ENCODE measurements at places on chromosomes 11 and 22.
A peak's percentile ranks its signal among the peaks of the same experiment; 100 is the strongest.

GRCh38 chr11:31805037-31805628 is 6.0 kb downstream of the PAX6 start:
- no peak for DNase-seq

GRCh38 chr11:88292171-88292843 is 45.2 kb downstream of the CTSC start:
- no peak for DNase-seq

DNA sequence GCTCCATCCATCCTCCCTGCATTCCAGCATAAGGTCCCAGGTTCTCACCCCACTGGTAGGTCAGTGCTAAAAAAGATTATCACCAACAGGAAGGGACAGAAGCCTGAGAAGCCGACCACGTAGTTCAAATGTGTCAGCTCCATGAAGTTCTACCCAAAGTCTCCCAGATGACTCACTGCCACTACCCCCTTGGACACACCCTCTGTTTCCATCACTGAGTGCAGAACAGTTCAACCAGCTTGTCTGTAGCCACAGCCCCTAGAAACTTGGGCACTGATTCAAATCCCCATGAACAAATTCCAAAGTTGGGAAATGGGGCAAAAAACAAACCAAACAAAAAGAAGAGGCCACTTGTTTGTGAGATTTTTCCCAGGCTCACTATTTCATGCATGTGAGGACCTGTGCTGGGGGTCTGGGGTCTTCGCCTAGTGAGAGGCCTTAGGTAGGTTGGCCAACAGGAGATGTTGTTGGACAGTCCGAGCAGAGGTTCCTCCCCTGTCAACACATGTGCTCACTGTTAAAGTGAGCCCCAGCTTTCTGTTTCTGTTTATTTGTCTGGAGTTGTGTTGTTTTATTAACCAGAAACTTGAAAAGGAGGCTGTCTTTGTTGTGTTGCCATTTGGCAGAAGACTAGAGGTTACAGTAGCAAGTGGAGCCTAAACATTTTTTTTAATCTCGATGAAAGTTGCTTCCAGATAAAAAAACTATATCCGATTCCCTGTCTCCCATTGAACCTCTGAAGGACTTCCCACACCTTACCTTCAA is 24.2 kb upstream of the FLI1 start:
- DNase-seq = no peak

DNA sequence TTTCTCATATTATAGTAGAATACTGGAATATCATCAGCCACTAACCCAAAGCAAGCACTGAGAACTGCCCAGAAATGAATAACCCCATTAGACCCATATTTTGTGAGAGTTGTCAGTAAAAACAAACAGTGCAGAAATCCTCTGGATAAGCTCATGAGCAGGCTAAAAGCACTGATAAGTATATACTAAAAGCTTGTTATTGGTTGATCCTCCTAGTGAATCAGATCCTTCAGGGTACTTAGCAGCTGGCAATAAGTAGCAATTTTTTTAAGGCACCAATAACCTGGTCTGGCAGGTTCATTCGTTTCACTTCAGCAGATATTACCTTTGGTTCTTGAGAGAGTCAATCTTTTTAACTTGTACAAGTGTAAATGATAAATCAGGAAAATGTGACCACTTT is 1.2 kb downstream of the NOX4 start:
- no peak for DNase-seq

GRCh38 chr11:75563978-75564552 is 2.0 kb downstream of the SERPINH1 start:
- DNase-seq = no peak

GRCh38 chr11:31499576-31500178 is 9.7 kb downstream of the IMMP1L start:
- DNase-seq = no peak

GRCh38 chr11:123354371-123354975 is 75.6 kb upstream of the GRAMD1B start:
- DNase-seq = no peak

DNA sequence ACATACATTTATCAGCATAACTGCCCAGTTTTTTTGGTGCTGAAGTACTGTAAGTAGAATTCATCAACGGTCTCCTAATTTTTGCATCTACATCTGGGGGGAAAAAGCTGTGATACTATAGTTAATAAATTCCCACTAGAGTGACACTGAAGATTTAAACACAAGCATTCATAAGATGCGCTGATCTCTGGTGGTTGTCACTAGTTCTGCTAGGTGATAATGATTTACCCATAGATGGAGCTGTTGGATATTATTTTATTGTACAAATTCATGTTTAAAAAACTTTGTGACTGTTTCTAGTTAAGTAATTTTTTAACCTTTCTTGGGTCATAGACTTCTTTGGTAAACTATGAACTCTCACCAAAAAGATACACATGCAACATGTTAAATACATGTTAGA is 106.6 kb downstream of the EMSY start:
- no peak for DNase-seq

GRCh38 chr22:42184852-42185251 is 54.2 kb upstream of the CYP2D6 start:
- DNase-seq = no peak

- no peak for DNase-seq
These were observed 76.8 kb upstream of the CCND1 start for GRCh38 chr11:69563946-69564775.

DNA sequence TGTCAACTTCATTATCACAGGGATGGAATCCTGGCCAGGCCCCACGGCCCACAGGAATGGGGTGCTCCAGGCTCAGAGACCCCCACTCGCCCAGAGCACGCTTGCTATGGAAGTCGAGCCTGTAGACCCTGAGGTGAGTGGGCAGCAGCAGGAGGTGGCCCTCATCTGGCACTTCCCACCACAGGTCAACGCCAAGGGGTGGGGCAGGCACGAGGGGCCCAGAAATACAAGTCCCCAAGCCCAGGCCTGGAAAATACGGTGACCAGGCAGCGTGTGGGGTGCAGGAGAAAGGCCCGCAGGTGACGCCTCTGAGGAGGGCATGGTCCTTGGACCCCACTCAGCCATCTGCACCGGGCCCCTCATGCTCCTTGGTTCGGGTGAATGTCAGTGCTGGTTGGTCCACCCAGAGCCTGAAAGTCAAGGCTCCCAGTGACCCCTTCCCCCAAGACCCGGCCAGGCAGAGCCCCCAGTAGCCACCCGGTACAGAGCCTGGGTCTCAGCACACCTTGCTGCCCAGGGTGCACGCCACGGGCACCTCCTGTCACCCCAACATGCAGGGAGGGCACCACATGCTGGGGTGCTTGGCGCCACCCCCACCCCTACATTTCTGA is 2.4 kb downstream of the MOB2 start:
- no peak for DNase-seq

DNA sequence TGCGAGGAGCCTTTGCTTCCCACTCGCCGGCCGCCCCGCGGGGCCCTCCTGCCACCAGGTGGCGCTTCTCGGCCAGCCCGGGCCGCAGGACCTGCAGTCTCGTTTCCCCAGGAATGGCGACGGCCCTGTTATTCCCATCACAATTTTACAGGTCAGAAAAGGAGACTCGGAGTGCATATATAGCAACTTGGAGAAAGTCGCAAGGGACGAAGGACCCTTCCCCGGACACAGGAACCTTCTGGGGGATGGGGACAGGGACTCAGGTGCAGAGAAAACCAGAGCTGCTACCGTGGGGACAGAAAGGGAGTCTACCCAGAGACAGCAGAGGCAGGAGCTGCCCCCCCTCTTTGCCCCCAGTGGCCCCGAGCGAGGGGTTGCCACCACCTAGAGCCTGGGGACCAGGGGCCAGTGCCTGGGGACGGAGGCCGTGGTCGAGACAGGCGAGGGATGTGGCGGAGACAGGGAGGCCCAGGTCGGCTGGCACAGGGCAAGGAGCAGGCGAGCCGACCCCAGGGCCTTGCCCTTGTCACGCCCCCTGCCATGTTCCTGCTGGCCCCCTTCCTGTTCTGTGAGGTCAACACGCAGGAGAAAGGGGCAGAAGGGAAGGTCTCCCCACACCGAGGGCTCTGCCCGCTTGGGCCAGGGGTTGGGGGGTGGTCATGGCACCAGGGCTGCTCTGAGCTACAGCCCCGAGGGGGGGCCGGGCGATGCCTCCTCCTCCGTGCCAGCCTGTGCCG is 3.5 kb upstream of the KRTAP5-6 start:
- DNase-seq = peak; percentile 72

DNA sequence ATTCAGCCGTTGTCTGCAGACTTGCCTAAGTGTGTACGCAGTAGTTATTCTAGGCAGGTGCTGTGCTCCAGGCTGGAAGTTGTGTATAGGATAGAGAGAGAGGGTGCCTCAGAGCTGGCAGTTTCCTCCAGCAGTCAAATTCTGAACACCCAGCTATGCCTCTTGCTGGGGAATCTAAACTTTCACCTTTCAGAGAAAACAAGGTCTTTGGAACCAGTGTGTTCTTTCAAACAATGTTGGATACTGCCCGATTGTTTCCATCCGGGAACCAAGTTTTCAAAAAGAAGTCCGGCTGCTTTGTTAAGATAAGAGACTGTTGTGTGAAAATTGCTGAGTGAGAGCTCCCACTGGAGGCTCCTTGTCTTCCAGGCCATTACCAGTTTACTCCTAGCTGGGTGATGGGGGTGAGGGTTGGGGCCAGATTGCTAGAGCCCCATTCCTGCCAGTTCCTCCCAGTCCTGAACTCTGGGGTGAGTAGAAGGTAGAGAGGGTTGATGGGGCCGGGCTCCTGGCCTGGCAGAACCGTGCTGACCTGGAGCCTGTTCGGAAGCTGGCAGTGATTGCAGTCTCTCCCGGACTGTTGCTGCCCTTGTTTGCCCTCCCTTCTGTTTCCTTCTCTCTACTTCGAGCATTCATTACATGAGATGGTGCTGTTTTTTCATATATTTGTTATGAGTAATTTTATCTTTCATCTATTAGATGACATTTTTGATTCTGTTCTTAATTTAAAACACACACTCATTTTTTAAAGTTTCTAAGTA is 150.2 kb downstream of the TEAD1 start:
- no peak for DNase-seq

DNA sequence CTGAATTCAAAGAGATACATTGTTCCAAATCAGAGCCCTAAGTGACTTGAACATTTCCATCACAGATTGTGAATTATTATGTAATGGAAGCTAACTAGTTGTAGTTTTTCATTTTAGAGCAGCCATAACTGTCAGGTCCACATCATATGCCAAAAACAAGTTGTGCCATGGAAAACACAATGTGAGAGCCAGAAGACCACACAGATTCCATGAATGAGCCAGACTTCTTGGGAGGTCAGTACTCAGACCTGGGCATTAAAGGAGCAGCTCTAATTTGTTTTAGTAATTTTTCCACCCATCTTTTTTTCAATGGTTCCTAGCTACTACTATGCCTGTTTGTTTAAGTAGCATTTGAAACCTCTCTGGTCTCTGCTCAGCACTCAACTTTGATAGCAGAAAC is 279.4 kb downstream of the FAT3 start:
- no peak for DNase-seq

DNA sequence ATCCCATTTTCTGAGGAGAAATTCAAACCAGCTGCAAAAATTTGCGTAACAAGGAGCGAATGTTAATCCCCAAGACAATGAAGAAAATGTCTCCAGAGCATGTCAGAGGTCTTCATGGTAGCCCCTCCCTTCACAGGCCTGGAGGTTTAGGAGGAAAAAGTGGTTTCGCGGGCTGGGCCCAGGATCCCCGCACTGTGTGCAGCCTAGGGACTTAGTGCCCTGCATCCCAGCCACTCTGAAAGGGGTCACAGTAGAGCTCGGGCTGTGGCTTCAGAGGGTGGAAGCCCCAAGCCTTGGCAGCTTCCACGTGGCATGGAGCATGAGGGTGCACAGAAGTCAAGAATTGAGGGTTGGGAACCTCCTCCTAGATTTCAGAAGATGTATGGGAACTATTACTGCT is 87.4 kb downstream of the BRD1 start:
- no peak for DNase-seq

- no peak for DNase-seq
These were observed 54.0 kb downstream of the SLC36A4 start for GRCh38 chr11:93143800-93144199.

- DNase-seq = no peak
These were observed 112.0 kb upstream of the TTC12 start for GRCh38 chr11:113202431-113202830.

DNA sequence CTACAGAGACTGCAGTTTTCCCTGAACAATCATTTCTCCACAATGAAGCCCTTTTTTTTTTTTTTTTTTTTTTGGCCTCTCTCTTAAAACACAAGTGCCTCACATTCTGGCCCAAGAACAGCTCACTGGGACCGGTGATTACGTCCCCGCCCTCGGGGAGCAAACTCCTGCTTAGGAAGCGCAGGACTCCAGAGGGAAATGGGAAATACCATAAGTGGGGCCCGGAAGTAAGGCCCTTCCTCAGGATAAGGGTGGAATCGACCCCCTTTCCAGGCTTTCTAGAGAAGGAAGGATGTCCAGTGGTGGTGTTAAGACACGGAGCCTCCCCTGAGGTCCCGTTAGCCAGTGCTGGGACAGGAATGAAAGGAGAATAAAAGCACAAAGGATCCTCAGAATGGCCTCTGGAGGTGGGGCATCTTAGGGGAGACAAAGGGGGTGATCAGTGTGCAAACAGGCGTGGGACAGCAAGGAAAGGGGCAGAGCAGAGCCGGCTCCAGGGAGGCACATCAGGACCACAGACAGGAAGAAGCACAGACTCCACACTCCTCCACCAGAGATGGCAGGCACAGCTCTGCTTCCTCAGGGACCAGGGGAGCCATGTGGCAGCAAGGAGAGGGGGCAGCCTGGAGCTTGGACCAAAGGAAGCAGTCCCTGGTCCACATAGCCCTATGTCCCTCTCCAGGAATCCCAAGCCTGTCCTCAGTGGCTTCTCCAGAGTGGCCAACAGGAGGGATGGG is 61.3 kb downstream of the CHST1 start:
- DNase-seq = no peak

- peak; percentile 3 for DNase-seq
These were observed 797 bp downstream of the LGR4 start for GRCh38 chr11:27471589-27472397.
